NCI-H2029 treated with DMSO at 0.1 percent for 48 hours (cell line): ENCODE measurements at places on chromosomes 2 and 18.
A peak's percentile ranks its signal among the peaks of the same experiment; 100 is the strongest.

DNA sequence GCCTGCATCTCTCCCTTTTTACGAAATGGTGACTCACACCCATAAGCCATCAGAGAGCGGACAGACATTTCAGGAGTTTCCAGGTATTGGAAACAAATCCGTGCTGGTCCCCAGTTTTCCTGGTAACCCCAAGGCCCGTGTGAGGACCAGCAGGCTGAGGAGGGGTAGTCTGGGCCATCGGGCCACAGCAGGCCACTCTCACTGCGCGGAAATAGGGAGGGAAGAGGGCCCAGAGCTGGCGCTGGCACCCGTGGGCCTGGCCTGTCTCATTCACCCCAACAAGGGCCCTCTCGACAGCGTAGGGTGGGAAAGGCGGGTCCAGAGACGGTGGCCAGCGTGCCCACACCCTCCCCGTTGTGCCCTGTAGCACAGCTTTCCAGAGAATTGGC is 13.7 kb upstream of the FAHD2A start:
- DNase-seq, result no peak

- DNase-seq, result no peak
Measured at GRCh38 chr2:69594341-69594740, 49.2 kb downstream of the AAK1 start.

DNA sequence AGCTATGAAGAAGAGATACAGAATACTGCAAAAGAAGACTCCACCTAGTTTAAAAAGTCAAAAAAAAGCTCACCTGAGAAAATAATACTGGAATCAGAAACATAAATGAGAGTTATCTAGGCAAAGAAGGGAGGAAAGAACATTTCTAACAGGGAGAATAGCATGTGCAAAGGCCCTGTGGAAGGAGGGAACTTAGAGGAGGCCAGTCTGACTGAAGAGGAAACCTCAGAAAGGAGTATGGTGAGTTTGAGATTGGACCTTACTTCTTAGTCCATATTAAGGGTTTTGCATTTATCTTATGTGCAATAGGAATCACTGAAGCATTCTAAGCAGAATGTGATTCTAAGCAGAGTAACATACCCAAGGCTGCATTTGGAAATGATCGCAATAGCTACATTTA is 193.2 kb downstream of the LNPK start:
- DNase-seq, result no peak

DNA sequence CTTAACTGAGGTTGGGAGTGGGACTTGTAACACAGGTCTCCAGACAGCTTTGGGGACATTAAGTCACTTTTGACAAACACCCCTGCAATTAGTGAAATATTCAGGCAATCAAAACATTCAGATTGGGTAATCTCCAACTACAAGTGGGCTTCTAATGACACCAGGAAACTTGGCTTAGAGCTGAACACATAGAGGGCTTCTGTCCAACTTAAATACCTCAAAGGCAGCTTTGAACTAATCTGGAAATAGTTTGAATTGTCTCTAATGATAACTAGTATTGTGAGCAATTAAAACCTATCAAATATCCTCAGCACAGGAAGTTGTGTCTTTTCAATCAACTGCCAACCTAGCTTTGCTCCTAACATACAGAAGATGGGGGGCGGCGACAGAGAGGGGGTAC is 5.1 kb upstream of the ASPRV1 start:
- no peak for DNase-seq

- peak; percentile 10 for DNase-seq
Measured at GRCh38 chr2:197599285-197599965, 76.0 kb downstream of the RFTN2 start.

- DNase-seq, result no peak
Measured at GRCh38 chr2:20027705-20028434, 15.4 kb upstream of the MATN3 start.

DNA sequence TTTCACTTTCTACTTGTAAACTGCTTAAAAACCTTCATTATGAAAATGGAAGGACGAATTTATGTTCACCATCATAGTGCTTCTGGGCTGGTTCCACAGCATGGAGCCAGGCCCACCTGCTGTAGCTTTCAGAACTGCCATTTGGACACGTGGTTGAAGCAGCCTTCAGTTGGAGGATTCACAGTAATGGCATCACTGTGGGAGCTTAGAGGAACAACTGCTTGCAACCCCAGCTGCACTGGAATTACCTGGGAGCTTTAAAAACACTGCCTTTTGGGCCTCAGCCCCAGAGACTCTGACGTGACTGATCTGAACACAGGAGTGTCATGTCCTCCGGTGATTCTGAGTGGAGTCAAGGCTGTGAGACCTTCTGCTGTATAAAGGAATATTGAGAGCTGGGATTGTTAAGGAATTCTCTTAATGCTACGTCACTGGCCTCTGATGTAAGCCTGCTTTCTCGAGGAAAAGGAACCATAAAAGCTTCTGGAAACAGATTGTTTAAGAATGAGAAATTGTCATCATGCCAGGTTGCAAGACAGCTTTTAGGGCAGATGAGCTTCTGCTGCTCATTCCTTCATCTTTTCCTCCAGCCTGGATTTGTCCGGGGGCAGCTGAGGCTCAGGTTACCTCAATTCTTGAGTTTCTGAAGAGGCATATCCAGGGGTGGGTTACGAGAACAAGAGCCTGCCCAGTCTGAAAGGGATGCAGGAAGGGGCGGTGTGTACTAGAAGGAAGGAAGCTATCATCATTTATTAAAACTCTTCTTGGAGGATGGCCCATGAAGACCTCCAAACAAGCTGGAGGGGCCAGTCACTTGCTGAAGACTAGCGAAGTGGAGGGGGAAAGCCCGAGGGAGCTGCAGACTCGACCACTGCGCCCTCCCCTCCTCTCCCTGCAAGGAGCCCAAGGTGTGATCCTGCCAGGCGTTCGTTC is 1.3 kb upstream of the IL1R1 start:
- DNase-seq, result no peak
